ENCODE measurements at places on chromosomes 7 and 10.

- no peak for DNase-seq
Observed at GRCh38 chr7:128755075-128755818, 16.1 kb downstream of the CALU start.

DNA sequence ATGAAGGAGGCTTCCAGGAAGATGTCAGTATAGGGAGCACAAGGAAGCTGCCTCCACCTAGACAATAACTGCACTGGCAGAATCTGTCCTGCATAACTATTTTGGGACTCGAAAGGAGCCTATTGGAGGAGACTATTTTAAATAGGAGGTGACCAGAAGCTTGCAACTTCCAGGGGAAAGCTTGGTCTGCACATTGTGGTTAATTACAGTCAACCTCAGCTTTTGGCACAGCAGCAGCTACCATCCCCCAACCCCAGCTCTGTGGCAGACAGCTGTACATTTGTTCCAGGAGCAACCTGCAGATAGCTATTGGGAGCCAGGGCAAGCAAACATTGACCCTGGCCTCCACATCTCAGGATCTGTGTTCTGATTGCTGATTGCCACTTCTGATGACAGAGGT is 46.3 kb upstream of the NANOS1 start:
- DNase-seq, result no peak

GRCh38 chr7:37282927-37283326 is 165.7 kb downstream of the ELMO1 start:
- no peak for DNase-seq

- DNase-seq, result no peak
Observed at GRCh38 chr10:133592716-133593115, 27.3 kb upstream of the SYCE1 start.

DNA sequence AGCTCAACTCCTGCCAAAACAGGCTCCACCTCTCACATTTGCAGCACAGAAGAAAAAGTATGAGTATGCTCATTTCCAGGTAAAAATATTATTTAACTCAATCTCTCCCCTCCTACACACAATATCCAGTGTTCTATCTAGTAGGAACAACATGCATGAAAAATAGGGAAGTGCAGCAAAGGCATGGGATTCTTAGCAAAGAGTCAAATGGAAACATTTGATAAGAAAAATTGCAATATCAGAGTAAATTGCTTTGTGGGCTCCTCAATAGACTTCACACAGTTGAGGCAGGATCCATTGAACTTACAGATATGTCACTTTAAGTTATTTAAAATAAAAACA is 150.9 kb downstream of the ANK3 start:
- DNase-seq, result no peak

- no peak for DNase-seq
Observed at GRCh38 chr10:56231436-56231835, 129.6 kb downstream of the ZWINT start.

DNA sequence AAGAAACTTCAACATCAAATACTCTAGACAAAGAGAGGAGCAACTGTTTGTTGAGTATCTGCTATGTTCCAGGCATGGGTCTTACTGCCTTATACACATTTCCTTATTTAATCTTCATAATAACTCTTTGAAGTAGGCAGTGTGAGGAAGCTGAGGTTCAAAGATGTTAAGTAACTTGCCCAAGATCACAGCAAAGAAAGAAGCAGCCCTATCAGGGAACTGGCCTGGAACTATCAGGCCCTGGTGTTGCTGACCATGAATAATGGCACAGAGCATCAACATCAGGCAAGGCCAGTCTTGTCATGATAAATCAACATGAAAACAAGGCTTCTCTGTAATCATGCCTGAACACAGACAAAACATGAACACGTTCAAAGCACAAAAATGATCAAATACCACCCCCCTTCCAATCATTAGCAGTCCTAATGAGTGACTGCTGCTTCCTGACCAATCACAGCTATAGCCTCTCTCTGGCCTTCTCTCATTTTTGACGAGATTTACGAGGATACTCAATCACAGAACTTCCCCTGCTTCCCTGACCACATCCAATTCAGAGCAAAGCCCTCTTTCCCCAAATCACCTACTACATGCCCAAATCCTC is 2.3 kb downstream of the GSDME start:
- no peak for DNase-seq

- DNase-seq, result no peak
Observed at GRCh38 chr10:50614444-50615137, 9.2 kb downstream of the SGMS1 start.

- DNase-seq, result no peak
Observed at GRCh38 chr7:41491883-41492471, 210.9 kb downstream of the INHBA start.

- no peak for DNase-seq
Observed at GRCh38 chr10:83517456-83517855, 621.9 kb upstream of the GHITM start.

DNA sequence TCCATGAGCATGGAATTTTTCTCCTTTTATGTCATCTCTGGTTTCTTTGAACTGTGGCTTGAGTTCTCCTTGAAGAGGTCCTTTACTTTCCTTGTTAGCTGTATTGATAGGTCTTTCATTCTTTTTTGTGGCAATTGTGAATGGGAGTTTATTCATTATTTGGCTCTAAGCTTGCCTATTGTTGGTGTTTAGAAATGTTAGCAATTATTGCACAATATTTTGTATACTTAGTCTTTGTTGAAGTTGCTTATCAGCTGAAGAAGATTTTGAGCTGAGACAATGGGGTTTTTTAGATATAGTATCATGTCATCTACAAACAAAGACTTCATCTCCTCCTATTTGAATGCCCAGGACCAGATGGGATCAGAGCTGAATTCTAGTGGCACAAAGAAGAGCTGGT is 1143.8 kb downstream of the XPNPEP1 start:
- DNase-seq, result no peak

GRCh38 chr7:100167912-100168323 is 499 bp downstream of the GAL3ST4 start:
- DNase-seq, result no peak

DNA sequence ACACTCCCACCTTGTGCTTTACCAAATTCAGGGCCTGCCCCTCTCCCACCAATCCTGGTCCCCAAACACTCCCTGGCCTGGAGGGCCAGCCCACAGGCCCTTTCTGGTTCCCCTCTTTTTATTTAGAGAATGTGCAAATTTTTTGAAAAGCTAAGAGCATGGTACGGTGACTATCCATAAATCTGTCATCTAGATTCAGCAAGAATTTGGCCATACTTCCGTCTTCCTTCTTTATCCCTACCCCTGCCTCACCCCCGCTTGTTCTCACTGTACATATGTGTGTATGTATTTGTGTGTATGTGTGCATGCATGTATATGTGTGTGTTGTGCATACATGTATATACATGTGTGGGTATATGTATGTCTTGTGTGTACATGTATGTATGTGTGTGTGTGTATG is 8.1 kb upstream of the TBRG4 start:
- DNase-seq, result no peak

DNA sequence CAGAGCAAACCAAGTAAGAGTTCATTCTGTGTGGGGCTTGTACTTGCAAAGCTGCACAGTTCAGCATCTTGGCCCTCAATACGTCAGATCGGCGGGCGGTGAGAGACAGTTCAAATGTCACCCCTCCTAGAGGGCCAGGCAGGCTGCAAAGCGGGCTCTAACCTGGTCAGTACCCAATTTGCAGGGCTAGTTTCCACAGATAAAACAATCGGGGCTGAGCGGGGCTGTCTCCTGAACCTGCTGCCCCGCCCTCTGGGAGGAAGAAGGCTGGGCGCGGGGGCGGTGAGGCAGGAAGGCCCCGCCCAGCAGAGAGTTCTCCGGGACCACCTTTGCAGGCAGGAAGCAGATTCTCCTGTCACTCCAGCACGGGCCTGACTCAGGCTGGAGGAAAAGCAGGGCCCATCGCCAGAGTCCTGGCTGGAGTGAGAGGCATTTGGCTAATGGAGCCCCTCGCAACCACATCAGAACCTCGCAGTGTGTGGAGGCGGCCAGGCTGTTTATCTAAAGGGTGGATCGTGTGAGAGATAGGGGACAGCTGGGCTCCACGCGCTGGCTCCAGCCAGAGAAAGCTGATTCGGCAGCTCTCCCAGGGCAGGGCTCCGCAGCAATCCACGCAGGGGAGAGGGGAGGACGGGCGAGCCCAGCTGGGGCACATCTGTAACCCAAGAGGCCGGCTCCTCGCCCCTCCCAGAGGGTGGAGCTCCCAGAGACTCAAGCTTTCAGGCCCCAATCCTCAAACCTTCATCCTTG is 83.1 kb downstream of the SH3PXD2A start:
- peak; percentile 45 for DNase-seq

DNA sequence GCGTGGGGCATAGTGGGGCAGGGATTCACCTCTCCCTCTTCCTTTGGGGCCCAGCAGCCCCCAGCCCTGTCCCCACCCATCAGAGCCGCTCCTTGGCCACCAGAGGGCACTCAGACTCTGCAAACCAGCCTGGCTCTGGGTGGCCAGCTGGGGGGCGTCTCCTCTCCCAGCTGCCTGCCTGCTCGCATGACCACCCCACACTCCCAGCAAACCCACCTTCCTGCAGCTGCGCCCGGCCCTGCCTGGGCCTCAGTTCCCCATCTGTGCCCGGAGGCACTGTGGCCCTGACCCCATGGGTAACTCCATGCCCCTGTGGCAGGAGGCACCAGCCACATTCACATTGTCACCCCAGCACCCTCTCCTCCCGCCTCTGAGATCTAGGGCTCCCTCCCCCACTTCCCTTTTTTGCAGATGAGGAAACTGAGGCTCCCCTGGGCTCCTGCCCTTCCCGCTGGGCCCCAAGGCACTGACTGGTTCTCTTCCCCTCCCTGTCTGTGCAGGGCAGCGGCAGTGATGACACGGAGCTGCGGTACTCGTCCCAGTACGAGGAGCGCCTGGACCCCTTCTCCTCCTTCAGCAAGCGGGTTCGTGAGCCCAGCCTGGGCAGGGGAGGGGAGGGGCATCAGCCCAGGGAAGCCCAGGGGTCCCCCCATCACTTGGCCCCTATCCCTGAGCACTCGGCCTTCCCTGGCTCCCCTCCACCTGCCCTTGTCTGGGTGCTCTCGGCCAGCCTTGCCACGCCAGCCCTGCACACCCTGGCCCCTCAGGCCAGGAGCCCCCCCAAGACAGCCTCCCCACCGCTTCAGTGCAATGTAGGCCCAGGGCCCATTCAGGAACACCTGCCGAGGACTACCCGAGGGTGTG is 6.9 kb upstream of the SH2B2 start:
- no peak for DNase-seq

GRCh38 chr7:108419961-108420908 is 36.0 kb downstream of the NRCAM start:
- DNase-seq, result no peak

GRCh38 chr7:107700570-107700969 is 39.9 kb downstream of the SLC26A4 start:
- no peak for DNase-seq

DNA sequence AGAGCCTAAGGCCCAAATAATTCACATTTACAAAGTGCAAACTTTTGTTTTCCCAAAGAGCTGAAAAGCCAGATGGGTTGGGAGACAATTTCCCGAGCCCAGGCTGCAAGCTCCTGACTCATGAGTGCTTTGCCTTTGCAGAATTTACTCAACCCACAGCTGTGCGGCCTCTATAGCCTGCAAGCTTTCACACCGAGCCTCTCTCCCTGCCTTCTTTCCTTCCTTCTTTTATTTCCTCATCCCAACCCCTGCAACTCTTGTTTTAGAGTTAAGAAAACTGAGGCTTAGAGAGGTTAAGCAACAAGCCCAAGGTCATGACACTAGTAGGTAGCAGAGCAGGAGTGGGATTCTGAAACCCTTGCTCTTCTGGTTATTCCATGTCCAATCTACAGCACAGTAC is 203.0 kb upstream of the GPR26 start:
- no peak for DNase-seq

DNA sequence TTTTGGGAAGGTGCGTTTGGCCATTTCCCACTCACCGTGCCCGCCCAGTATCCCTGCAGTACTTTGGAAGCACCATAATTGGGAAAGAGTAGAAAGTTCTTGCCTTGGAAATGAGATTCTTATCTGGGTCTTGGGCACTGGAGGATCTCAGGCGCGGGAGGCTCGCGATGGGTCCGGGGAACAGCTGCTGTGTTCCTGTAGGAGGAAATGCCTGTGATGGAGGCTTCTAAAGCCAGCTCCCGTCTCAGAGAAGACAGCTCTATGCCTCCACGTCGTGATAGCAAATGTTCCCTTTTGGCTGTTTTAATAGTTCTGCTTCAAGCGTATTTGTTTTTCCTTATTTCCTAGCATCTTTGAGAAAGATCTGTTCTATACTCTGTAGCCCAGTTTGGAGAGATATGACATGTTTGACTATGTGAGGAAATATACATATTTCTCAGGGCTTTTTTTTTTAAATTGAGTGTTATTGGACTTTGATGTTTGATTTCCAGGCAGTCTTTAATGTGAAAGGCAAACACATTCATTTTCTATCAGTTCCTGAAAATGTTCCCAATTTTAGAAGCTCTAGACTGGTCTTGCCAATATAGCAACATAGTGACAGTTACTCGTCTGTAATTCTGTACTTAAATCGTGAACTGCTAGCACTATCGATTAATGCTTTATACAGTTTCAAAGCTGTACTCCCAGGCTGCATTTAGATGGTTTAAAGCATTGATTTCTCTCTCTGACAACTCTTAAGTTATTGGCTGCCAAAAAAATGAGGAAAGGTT is 280.8 kb downstream of the DPP6 start:
- no peak for DNase-seq

- DNase-seq, result no peak
Observed at GRCh38 chr7:94656925-94657731, 1.2 kb upstream of the SGCE start.

- no peak for DNase-seq
Observed at GRCh38 chr10:112363696-112364688, 9.9 kb upstream of the ACSL5 start.

DNA sequence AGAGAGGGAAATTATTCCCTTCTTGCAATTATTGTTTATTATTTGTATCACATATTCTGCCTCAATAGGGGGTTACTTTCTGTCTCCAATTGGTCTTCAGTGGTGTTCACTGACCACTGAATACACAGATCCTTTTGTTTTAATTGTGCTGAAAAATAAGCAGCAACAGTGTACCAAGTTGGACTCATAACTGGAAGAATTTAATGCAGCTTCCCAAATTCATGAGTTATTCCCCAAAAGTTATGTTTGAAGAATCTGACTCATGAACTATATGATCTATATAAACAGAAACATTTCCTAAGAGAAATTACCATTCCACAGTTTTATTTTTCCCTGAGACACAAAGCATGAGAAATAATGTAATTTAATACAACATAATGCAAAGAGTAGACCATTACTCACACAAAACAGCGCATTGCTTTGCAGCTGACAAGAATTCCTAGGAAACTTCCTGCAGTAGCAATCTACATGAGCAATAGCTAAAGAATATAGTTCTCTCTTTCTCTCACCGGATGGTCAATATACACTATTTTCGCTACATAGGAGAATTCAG is 479.2 kb downstream of the HTR7 start:
- no peak for DNase-seq

- DNase-seq, result no peak
Observed at GRCh38 chr7:82105463-82105862, 335.6 kb upstream of the HGF start.

DNA sequence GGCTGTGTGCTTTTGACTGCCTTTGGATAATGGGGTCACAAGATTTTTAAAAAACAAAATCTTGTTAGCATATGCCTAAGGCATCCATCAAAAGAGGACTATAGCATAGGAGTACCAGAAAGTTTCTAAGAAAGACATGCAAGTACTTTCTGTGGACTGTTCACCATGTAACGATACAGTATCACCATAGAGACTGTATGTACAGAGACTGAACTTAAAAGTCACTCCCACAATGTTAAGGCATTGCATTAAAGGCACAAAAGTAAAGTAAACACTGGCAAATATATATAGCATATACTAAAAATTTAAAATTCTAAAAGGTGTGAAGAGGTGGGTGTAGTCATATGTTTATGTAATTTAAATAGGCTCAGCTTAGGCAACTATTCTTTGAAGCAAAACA is 190.9 kb downstream of the IMMP2L start:
- DNase-seq, result no peak
